ENCODE measurements at places on chromosomes 1 and 21. TPM values are rescaled to one million over a fixed set of nuclear protein-coding genes. Genes with fewer than 3 reads are reported as not detected.

LCE5A gene
- not detected for total RNA-seq

GBP7 gene
- total RNA-seq, result not detected

GABRD gene
- total RNA-seq, result not detected

MYOC gene
- total RNA-seq, result not detected

AMPD1 gene
- not detected for total RNA-seq

MAN1C1 gene
- total RNA-seq, result not detected

- no peak for DNase-seq
Observed at GRCh38 chr1:190615818-190616217, 138.2 kb upstream of the BRINP3 start.

- DNase-seq, result no peak
Observed at GRCh38 chr1:76961181-76961819, 94.0 kb downstream of the ST6GALNAC5 start.

- DNase-seq, result no peak
Observed at GRCh38 chr1:205993068-205993467, 10.1 kb downstream of the RAB7B start.

DNA sequence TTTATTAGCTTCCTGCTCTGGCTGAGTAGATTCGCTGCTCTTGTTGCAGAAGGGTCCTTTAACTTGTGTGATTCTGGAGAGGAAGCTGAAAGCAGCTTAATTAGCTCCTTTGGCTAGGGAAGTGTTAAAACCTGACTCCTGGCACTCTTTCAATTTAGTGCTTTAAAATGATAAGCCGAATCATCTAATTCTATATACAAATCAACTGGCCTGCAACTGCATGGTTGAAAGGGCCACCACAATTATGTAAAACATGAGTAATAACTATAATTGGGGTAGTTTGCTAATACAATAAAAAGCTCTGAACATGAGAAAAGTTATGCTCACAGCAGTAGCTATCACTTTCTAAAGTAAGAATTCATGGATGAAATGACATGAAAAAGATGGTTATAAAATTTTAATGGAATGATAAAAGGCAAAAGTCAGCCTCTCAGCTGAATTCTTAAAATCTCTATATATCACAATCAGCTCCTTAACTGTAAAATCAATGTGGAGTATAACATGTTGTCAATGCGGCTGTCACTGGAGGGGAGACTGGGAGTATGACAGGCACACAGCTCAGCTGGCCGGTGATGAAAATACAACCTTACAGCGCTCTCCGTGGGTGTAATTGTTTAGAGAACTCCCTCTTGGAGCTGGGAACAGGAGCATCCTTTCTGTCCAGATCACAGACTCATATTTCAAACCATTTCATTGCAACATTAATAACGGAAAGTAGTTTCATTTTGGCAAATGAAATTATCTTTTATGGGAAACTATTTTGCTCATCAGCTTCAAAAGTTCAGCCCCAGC is 324.4 kb downstream of the KCTD3 start:
- DNase-seq, result no peak

DNA sequence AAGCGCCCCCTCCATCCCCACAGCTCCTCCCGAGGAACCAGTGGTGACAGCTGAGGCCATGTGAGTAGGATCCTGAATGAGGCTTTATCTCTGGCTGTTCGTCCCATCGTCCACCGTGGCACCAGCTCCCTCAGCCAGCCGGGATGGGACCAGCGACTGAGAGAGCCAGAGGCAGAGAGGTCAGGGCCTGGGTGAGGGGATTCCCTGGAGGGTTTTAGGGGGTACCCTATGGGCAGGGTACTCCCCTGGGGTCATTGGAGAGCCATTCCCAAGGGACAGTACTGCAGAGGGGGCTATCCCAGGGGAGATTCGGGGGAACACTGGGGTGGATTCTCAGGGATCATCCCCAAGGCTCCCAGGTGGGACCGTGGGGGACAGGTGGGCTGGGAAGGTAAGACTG is 2.4 kb downstream of the TMEM125 start:
- DNase-seq, result no peak

- DNase-seq, result no peak
Observed at GRCh38 chr1:211501711-211502400, 9.9 kb upstream of the RD3 start.

GRCh38 chr1:198265073-198265661 is 108.4 kb downstream of the NEK7 start:
- DNase-seq, result no peak

DNA sequence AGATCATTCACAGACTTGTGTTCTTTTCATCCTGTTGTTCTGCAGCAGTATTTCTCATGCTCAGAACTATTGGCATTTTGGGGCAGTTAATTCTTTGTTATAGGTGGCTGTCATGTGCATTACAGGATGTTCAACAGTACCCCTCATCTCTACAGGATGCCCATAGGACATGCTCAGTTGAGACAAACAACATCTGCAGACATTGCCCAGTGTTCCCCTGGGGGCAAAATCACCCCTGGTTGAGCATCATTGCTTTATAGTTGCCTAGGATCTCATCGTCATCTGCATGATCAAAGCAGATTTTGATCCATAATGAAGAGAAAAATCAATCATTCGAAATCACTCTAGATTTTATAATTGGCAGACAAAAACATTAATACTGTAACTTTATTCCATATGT is 222.5 kb upstream of the CACYBP start:
- DNase-seq, result no peak

DNA sequence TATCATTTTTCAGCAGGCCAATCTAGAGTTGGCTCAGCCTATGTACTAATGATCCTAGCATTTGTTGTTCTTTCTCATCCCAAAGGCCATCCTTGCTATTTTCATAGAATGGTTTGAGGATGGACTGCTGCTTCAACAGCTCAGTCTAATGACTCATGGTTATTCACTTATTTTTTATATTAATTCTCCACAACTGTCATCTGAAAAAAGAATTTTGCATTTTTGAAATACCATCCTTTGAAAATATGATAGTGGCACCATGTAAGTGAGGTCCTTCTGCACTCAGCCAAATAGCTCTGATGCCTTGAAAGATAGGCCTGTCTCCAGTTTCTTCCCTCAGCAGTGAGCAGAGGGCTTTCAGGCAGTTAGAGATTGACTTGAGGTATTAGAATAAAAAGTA is 377.5 kb downstream of the LMO4 start:
- DNase-seq, result no peak

DNA sequence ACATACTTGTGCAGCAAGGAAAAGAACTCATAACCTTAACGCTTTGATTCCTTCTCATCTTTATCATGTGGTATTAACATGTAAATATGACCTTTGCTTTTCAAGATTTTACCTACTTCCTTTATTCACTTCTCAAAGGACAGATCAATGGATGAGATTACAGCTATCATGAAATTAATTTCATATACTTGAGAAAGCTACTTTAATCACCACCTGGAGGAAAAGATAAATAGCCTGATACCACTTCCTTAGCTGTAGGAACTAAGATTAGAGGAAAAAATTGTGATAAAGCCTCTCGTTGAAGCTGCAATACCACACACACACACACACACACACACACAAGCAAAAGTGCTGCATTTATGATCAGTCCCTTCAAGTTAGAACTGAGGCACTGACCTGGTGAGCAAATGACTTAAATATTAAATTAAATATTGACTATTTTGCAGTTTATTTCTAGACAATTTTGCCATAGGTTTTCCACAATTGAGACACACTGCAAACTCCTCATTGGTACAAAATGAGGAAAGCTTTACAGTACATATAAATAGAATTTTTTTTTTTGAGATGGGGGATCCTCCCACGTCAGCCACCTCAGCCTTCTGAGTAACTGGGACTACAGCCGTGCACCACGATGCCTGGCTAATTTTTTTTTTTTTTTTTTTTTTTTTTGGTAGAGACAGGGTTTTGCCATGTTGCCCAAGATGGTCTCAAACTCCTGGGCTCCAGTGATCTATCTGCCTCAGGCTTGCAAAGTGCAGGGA is 27.2 kb upstream of the DMRTB1 start:
- no peak for DNase-seq

DNA sequence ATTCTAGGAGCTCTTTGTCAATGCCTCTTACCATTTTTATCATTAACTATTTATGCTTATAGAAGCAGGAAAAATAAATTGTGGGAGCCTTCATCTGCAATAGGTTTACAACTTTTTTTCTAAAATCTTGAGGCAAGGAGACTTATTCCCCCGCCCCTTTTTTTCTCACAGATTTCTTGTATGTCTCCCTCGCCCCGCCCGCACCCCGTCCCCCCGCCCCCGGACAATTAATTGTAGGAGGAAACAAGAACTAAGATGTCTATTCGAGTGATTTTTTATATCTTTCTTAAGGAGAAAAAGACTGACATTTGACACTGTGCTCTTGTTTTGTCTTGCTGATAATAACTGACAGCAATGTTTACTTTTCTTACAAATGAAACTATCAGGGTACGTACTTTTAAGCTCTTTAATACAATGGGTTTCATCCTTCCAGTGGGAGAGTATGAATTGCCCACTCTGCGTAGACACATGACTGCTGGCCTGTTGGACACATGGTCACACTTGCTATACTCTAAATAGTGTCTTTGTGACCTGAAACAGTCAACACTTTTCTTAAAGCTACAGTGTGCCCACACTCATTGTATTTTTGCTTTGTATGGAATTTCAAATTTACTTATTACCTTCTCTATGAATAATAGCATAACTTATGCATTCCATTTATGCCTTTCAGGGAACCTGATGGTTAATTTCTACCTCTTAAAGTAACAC is 1.5 kb upstream of the IVNS1ABP start:
- DNase-seq, result no peak

DNA sequence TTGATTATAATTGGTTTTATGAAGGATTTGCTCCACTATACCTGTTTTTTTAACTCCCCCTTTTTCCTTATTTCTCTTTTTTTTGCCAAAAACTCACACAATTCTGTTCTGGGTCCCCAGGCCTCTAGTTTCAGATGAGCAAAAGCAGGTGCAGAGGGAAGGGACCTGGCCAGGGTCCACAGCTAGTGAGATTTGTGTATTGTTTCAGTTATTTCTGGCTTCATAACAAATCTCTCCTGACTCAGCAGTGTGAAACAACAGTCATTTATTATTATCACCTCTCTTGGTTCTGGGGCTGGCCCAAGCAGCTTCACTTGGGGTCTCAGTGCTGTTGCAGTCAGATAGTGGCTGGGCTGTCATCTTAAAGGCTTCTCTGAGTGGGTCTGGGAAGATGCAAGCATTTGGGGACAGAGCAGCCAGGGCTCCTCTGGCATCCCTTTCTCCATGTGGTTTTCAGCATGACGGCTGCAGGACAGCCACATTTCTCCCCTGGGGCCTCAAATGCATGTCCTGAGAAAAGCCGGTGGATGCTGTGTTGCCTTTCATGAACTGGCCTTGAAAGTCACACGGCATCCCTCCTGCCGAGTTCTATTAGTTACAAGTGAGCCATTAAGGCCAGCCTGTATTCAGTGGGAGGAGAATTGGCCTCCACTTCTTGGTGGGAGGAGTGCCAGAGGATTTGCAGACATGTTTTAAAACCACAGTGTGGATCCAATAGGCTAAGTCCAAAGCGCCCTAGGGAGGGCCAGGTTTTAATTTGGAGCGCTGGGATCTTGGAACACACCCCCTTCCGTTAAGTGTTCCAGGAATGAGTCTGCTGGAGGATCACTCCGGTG is 137.1 kb downstream of the CAMTA1 start:
- peak; percentile 32 for DNase-seq

GRCh38 chr1:92458146-92458545 is 28.6 kb downstream of the GFI1 start:
- DNase-seq, result no peak

DNA sequence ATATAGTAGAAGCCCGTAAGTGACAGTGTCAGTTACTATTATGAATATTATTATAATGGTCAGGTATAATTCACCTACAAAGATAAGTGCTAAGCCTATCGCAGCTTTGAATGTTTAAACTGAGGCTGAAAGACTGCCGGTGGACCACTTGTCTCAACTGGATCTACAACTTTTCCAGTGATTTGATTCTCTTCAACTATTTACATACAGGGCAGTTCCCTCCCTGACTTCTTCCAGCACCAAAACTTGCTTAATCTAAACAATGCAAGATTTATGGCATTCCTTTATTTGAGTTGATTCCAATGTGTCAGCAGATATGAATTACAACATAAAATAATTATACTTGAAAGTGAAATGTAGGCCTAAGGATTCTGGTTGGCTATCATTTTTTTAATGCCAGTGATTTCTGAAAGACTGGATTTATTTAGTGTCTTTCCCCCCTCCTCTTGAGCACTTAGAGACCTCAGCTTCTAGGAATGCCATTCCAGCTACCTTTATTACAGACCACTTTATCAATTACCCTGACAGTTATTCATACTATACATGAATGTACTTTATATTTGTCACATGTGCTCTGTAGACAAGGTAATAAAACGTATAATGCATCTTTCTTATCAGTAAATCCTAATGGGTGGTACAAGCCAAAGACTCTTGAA is 153.3 kb upstream of the C8B start:
- DNase-seq, result no peak
